ENCODE measurements at places on chromosomes 6 and 20.

DNA sequence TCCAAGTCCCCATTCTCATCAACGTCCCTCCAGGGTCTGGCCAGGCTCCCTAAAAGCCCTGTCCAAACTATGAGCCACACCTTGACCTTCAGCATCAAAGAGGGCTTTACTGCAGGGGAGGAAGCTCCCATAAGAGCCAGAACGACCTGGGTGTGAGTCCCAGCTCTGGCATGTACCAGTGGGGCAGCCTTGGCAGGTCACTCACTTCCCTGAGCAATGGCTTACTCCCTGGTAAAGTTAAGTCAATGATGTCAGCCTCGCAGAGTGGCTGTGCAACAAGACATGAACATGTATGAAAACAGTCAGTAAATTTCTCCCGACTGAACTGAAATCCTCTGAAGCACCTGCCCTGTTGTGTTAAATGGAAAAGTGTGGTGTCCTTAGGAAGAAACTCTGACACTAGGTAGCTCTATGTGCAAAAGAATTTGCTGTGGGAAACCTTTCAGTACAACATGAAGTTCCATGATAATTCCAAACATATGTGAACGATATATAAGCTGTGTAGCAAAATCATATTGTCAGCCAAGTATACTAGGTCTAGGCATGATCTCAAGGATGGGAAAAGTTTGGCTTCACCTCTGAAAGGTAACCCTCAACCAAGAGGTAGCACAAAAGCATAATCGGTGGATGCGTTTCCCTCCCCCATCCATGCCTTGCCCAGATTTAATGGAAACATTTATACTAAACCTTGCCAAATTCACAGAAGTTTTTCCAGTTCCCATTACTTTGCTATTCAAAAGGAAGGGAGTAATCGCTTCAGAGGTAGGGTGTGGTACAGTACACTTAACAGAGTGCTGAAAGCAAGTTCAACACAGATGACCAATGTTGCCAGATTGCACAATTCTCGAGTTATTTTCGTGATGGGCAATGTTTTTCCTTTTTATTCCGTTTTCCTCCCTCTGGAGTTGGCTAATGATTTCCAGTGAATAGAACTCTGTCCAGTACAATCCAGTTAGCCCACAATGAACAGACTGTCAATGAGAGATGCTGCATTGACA, 49.0 kb upstream of the RANBP9 start:
- no peak for DNase-seq

DNA sequence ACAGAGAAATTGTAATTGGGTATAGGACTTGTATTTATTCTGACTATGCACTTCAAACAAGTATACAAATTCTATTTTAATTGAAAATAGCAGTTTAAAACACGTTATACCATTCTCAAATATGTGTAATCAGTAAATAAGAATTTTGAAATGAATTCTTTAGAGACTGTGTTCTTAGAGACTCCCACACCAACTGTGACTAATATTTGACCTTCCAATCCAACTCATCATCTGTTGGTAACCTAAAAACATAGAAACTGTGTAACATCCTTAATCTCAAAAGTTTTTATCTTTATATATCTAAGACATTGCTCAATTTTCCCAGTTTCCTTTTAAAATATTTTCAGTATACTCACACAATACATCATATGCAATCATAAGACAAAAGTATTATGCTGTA, 83.9 kb downstream of the KHDRBS2 start:
- DNase-seq: no peak

DNA sequence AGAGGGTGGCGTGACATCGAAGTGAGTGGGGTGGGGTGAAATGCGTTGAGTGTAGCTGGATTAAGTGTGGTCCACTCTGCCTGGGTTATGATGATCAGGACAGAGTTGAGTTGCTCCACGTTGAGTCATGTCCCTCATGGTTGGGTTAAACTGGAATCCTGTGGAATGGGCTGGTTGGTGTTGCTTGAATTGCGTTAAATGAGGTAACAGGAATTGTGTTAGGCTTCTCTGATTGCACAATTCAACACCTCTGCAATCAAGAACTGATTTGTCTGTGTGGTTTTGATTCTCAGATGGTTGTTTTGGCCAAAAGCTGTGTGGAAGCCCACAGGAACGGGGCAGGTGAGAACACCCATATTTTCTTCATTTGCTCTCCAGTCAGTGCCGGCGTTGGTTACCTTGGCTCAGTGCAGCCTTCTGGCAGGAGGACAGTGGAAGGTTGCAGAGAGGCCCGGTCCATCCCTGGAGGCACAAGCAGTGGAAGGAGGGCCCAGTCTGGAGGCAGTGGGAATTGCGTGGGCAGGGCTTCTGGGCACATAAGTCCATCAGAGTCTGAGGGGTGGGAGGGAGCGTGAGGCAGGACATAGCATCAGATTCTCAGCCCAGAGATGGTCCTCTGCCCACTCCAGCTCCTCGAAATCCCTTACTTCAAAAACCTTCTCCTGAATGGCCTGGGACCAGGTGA, 11.6 kb downstream of the NOTCH4 start:
- no peak for DNase-seq

GRCh38 chr6:91221072-91221720, 634.3 kb upstream of the MAP3K7 start:
- no peak for DNase-seq

DNA sequence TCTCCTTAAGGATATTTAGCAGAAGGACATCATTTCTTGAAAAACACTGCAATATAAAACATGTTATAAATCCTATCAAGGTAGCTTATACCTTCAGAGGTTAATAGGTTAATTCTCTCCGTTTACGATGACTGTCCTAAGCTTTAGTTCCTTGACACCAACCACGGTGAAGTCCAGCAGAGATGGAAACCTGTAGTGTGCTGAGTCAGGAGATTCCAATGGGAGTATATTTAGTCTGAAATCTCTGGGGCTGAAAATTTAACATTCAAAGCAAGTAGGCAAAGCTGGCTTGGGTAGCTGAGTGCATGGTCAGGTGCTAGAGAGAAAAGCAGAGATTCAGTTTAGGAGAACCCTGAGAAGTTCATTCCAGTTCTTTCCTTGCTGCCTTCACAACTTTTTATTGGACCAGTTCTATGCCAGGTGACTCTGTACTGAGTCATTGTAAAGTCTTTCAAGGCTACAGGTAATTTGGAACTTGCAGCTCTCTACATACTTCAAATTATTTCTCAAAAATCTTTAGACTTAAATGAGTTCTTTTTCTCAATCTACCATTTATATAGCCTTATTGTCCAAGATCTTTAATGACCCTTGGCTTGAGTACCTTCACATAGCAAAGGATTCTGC, 1009.4 kb upstream of the FLRT3 start:
- no peak for DNase-seq

GRCh38 chr6:170277893-170278742, 12.8 kb downstream of the DLL1 start:
- DNase-seq: no peak

DNA sequence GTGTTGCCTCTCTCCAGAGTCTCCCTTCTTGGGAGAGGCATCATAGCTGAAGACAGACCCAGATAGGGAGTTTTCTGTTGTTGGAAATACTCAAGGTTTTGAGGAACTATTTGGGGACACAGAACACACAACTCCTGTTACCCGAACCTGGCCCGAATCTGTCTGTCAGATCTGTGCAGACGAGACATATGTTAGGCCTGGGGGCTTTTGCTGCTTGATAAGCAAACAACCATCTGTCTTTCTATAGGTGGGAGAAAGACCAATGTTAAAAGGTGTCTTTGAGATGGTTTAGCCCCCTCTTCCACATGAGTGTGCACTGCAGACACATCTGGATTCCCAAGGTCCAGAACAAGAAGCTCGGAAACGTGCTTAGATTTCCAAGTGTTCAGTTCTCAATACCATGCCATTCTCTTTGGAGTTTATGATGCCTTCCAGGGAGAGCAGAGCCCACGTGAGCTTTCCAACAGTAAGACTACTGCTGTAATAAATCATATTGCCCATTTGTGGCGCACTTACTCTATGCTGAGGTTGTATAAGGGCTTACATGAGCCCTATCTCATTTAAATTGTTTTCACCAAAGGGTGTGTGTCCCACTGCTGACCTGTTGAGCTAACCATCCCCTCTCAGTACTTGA, 3.8 kb upstream of the STX16 start:
- no peak for DNase-seq

DNA sequence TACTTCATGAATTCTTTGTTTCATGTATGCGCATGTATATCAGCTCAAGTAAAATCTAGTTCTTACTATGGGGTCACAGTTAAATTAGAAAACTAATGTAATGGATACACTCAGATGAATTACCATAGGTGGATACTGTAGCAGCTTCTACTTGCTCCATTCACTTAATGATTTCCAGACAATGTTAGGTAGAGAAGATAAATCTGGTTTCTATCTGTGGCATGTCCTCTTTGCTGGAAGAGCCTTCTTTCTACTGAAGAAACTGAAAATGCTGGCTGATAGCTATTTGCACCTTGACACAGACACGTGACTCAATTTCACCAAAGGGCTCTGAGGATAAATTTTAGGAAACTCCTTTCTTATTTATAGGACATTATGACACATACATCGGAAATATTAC, 49.5 kb downstream of the BCAS1 start:
- no peak for DNase-seq

DNA sequence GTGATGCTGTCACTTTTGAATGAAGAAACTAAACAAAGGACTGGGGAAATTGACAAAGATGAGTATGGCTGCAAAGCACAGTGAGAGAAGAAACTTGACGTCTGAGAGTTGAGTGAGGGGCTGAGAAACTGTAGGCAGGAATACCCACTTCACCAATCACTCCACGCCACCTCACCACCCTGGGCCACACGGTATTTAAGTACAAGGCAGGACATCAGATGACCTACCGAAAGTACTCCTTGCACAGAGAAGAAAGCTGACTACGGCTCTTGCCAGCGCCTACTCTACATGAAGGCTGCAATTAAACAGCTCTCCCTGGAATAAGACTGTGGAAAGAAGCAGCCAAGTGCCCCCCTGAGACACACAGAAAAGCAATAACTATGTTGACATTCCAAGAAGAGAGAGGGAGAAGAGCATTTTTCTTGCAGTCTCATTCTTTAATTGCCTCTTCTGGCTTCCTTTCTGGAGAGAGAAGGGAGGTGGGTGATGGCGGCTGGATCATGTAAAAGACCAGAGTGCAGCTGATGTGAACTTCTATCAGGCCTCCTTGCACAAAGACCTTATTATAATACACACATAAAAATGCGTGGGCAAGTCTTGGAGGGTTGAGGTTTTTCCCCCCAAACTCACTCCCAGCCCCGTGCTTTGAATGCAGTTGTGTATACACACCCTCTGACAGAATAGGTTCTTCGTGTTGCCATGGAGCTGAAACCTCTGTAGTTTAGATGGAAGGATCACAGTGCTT, 44.6 kb downstream of the HIVEP2 start:
- DNase-seq: no peak

DNA sequence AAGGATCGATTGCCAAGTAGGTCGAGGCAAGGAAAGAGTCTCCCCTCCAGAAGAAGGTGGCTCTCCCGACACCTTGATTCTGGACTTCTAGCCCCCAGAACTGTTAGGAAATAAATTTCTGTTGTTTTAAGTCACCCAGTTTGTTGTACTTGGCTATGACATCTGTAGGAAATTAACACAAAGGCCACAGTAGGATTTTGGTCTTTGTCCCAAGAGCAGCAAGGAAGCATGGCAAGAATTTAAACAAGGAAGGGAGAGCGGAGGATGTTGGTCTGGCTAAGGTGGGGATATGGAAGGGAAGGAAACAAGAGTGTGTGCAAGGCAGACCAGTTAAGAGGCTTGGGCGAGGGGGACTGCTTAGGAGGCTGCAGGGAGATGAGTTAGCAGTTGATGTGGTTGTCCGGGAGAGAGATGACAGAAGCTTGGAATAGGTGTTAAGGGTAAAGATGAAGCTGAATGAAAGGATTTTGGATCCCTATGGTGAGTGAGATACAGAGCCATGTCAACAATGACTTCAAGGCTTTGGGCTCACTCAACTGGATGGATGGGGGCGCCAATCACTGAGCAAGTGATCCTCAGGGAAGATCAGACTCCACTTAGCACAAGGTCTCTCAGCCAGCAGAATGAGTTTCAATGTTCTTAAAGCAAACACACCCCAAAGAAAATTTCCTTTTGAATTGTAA, 140.5 kb upstream of the ZNF217 start:
- DNase-seq: no peak

DNA sequence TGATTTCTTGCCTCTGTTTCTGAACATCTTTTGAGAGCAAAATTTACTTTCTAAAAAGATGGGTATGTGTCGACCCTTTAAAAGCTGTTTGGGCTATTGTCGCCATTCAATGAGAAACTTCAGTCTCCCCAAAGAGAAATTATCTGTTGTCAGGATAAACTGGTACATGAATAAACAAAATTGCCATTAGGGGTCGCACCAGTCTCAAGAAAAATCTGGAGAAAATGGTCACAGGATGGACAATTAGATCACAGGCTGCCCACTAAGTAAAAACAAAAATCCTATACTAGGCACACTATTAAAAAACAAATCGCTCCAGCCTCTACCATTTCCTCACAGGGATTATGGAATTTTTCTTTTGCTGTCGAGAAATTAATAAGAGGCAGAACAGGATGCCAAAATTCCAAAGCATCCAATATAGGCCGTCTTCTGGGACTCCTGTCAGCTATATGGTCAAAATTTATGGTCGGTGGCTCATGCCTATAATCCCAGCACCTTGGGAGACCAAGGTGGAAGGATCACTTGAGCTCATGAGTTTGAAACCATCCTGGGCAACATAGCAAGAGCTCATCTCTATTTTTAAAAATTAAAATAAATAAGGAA, 5.5 kb upstream of the HLA-E start:
- no peak for DNase-seq

- no peak for DNase-seq
These were observed 369.3 kb downstream of the FARS2 start for GRCh38 chr6:5630636-5631035.

- peak; percentile 80 for DNase-seq
These were observed at the start of gene ULBP2 for GRCh38 chr6:149941583-149942460. Gene ULBP2, plus strand, starts transcription at chr6:149942014. Its CDS starts 59 bp downstream, at chr6:149942073.

DNA sequence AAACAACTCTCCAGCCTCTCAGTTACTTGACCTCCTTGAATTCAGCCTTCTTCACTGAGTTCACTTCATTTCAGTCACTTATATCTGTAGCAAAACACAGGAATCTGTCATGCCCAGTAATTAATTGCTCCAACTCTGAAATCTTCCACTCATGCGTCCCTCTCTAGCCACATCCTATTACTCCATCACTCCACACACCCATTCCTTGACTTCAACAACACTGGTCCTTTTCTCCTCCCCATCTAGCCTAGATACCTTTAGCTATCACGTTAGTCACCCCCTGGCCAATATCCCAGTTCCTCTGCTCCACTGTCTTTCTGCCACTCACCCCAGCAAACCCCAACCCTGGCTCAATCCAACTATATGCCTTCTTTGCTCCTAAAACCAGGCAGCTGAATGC, 7.7 kb downstream of the ZHX3 start:
- no peak for DNase-seq

DNA sequence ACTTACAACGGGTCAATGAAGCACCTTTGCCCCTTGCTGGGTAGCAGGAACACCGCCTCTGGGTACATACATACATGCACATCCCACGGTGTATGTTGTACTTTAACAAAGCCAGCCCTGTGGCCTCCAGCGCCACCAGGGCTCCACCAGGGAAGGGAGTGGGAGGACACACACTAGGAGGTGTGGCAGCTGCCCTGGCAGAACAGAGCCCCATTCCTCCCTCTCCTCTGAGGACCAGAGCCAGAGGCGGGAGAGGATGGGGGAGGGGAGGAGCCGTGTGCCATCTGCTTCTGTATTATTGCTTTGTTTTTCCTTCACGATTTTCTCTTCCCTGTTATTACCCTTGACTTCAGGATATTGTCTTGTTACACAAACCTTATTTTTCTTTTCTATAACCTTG, 105.8 kb upstream of the TRAF3IP2 start:
- DNase-seq: no peak

Measured in stimulated activated CD4-positive, alpha-beta T cell treated with anti-CD3 and anti-CD28 coated beads, Interleukin-15, amount 100 ng/mL, for 48 hours (primary cell).